Daoy (cell line): ENCODE measurements at places on chromosomes 6 and 20. TPM values are rescaled to one million over a fixed set of nuclear protein-coding genes. Genes with fewer than 3 reads are reported as not detected.

The EEF1A2 gene
- total RNA-seq, result 3.9 and 6.4 TPM in 2 replicates

The LZTS3 gene
- 1.1 and 3.2 TPM in 2 replicates for total RNA-seq

The SALL4 gene
- total RNA-seq, result 0.83 and 0.86 TPM in 2 replicates

The TMC2 gene
- not detected in 2 replicates for total RNA-seq

The ELOVL5 gene
- 52.6 and 83.2 TPM in 2 replicates for total RNA-seq
